Foreskin melanocyte (primary cell): ENCODE measurements at places on chromosomes 1 and 21.

- DNase-seq: no peak
These were observed 100.7 kb downstream of the KCNN3 start for GRCh38 chr1:154769193-154769895.

GRCh38 chr1:24742090-24742938 lies 2.9 kb upstream of the CLIC4 start:
- no peak for DNase-seq

GRCh38 chr1:21326861-21327344 lies 36.6 kb upstream of the ECE1 start:
- DNase-seq: no peak

DNA sequence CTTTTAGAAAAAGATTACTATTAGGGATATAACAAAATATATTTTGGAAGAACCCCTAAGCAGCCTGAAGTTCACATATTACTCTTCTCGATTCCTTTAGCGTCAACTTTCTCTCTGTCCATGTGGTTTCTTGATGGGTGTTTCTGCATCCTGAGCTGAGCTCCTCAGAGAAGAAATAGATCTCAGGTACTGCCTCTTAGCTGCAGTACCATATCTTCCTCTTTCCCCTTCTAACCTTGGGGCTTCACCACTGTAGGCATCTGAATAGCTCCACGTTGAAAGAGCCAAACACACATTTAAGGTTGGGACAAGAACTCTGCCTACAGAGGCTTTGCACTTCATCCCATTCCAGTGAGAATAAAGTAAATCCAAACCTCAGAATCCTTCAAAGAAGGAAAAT lies 59.2 kb downstream of the SAMSN1 start:
- DNase-seq: no peak

DNA sequence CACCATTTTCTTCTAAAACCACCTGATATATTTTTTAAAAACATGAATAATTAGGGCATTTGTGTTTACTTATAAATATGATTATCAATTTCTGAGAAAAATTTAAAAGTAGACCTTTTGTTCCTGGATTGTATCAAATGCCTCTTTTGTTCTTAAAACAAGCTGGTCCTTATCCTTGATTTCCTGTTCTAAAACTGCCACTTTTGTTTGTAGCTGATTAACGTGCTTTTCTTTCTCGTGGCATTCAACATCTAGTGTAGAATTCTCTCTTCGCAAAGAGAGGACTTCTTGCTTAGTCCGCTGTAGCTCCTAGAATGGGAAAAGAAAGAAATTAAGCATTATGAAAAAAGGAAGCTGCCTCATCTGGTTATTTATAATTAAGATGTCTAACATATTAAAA lies 25.0 kb downstream of the SASS6 start:
- peak; percentile 57 for DNase-seq

DNA sequence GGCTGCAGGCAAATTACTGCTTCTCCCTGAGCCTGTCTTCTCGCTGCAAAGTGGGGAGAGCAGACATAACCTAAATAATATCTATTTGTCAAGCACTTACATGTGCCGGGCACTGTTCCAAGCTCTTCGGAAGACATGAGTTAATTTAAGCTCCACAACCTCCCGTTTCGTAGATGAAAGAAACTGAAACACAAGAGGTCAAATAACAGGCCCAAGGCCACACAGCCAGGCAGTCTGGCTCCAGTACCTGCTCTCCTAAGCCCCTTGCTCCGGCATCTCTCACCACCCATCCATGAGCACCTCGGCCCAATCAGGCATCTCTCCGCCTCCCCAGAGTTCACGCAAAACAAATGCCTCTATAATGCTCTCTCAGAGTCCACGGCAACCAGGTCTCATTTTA lies 65.4 kb downstream of the TAS1R2 start:
- DNase-seq: no peak

DNA sequence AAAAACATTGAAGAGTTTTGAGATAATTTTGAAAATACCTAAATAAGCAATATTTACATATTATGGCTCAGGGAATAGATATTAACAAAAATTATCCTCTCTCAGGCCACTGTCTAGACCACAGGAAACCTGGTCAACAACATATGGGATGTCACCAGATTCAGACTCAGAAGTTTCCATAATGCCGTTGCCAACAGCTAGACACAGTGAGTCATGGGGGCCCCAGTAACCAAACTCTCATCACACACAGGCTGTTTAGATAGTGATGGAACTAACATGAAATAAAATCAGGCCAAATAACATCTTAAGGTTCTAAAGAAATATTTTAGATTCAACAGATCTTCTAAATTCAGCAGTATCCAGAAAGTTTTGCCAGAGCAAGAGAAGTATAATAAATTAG lies 681.7 kb upstream of the ADAMTS5 start:
- peak; percentile 15 for DNase-seq

GRCh38 chr1:48820491-48820890 lies 43.8 kb upstream of the BEND5 start:
- no peak for DNase-seq

DNA sequence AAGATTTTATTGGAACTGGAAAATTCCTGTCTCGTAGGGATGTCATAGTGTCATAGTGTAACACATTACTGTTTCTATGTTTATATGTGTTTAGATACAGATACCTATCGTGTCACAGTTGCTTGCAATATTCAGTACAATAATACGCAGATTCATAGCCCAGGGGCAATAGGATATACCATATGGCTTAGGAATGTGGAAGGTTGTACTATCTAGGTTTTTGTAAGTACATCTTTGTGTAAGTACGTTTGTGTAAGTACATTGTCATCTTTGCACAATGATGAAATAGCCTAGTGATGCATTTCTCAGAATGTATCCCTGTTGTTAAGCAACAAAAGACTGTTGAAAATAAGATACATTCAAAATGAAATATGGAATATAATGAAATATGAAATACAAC lies 68.9 kb downstream of the CAMTA1 start:
- DNase-seq: no peak

GRCh38 chr1:28371010-28371377 lies 1.5 kb downstream of the PHACTR4 start:
- DNase-seq: no peak

- DNase-seq: peak; percentile 56
These were observed 111.3 kb downstream of the PATJ start for GRCh38 chr1:61853583-61853982.

DNA sequence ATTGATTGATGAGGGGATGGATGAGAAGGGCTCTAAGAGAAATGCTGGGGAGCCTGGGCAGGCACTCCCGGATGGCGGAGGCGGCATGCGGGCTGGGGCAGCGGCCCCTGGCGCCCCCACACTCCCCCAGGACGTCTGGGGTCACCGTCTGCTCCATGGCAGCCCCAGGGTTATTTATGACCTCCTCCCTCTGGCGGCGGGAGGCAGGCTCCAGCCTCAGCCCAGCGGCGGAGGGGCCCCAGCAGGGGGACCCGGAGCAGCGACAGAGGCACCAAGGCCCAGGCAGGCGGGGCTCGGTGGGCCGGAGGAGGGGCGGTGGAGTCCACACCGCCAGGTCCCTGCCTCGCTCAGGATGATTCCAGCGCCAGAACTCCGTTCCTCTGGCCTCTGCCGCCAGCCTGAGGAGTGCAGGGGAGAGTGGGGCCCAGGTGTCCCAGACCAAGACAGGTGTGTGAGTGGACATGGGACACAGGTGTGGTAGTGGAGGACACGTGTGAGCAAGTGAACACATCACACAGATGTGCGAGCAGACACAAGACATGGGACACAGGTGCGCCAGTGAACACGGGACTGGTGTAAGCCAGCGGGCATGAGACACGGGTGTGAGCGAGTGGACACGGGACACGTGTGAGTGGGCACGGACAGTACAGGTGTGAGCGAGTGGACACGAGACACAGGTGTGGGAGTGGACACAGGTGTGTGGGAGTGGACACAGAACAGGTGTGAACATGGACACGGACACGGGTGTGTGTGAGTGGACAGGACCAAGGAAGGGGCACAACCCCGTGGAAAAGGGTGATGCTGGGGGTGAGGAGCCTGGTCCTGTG lies 2.5 kb upstream of the SAMD11 start:
- peak; percentile 40 for DNase-seq

GRCh38 chr1:74812180-74812541 lies 79.2 kb downstream of the TYW3 start:
- no peak for DNase-seq

DNA sequence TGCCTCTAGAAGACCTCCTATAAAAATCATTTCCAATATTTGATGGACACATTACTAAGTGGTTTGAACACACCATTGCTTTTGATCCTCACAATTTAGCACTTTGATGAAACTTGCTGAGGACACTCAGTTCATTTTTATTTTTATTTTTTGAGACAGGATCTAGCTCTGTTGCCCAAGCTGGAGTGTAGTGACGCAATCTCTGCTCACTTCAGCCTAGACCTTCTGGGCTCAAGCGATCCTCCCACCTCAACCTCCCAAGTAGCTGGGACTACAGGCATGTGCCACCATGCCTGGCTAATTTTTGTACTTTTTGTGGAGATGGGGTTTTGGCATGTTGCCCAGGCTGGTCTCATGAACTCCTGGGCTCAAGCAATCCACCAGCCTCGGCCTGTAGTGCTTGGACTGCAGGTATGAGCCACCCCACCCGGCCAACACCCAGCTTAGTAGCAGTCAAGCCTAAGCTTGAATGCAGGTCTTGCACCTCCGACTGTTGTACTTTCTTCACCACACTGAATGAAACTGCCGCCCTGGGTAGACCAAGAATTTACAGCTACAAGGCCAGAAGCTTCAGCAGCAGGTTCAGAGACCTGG lies 24.8 kb upstream of the ATP2B4 start:
- DNase-seq: no peak

DNA sequence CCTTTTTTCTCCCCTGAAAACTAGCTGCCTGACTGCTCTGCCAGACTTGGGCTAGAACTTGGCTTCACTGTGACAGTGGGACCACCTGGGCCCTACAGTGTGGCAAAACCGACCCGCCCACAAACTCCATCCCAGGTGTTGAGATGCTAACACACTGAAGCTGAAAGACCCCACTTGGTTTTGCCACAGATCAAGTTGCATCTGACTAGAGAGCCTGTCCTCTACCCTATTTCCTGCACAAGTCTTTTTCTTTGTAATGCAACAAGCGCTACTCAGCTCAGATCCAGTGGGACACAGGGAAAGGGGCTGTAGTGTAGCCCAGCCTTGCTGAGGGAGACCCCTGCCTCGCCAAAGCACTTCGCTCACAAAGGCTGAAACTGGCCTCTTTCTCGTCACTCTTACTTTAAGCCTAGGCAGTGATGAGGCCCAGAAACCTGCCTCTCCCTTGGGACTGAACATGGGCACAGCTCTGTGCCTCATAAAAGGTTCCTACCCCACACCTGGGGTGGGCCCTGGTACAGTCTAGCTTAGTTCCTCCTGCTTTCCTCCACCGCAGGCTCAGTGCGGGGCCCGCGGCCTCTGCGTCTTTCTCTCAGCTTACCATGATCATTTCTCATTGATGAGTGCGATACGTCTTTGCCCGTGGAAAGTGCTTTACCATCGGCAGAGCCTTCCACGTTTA lies 9.7 kb downstream of the ALPL start:
- DNase-seq: no peak

DNA sequence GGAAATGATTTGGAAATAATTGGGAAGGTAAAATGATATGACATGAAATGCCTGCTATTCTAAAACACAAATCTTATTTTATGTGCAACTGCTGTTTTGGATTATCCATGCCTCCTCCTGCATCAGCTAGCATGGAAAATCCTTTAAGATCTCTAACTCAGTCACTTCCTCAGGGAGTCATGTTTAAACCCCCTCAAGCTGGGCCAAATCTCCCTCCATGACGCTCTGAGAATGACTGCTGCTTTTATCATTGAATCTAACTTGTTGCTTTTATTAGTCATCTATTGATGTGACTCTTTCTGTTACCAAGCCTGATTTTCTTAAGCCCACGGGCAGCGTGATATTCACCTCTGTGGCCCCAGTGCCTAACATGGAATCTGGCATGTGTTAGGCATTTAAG lies 324.8 kb downstream of the DISC1 start:
- no peak for DNase-seq

DNA sequence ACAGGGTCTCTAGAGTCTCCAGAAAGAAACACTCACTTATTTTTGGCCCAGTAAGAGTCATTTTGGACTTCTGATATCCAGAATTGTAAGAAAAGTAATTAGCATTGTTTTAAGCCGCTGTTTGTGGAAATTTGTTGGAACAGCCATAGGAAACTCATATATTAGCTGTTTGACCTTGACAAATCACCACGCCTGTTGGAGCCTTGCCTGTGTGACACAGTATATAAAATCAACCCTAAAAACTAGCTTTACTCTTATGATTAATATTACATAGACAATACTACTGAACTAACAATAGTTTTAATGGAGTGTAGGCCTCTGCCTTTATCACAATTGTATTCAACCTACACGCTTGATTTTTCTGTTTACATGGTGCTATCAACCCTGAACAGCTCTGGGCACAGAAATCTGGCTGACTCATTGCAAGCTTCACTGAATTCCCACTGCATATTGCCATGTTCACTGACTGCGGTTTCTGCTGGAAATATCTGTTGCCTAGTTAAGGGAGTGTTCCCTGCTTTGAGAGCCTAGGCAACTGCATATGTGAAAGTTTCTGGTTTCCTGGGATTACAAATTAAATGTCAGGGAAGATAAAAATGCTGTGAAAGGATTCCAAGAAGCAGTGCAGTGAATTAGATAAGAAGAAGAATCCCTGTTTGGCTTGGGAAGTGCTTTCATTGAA lies 419.5 kb upstream of the DEPDC1 start:
- no peak for DNase-seq

DNA sequence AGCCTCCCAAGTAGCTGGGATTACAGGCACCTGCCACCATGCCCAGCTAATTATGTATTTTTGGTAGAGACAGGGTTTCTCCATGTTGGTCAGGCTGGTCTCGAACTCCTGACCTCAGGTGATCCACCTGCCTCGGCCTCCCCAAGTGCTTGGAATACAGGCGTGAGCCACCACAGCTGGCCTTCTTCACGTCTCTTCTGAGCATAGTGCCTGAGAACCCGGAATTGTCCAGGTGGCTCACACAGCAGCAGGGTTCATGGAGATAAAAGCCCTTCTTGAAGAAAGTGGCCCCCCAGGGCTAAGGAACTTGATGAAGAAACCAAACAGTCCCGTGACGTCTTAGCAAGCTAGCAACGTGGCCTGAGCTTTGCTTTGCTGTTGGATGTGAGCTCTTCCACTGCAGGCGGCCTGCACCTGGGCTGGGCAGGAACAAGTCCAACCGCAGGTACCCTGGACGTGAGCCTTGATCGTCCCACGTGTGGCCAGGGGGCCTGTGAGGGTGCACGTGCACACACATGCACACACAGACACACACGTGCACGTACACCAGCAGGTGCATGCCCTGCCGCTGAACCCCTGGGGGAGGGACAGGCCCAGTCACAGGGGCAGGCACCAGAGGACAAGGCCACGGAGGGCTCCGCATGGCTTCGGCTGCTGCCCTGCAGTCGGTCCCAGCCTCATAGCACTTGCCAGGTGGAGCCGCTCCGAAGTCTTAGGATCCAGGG lies 23.4 kb upstream of the TRAPPC10 start:
- no peak for DNase-seq

GRCh38 chr1:45008516-45008915 lies 2.6 kb downstream of the HECTD3 start:
- DNase-seq: no peak
